Progenitor cell of endocrine pancreas (in vitro differentiated cells): ENCODE measurements at places on chromosomes 7 and 10. TPM values are rescaled to one million over a fixed set of nuclear protein-coding genes. Genes with fewer than 3 reads are reported as not detected.

- H3K4me3 ChIP-seq, result no peak overlapping the region
- H3K27ac ChIP-seq, result no peak overlapping the region
- no peaks in the 10 kb centered on the region for H3K4me1 ChIP-seq
- H3K36me3 ChIP-seq, result no peaks in the 10 kb centered on the region
- no peaks in the 10 kb centered on the region for H3K27me3 ChIP-seq
Observed at GRCh38 chr7:46080595-46081159, 159.6 kb upstream of the IGFBP3 start.

The SPDYE9 gene
- 0.22 TPM in 1 of 2 replicates, not detected in the other for total RNA-seq

- DNase-seq, result no peak
- peaks cover 22% of the 10 kb centered on the region for H3K4me1 ChIP-seq
- H3K36me3 ChIP-seq, result no peaks in the 10 kb centered on the region
- no peaks in the 10 kb centered on the region for H3K27me3 ChIP-seq
- H3K4me3 ChIP-seq, result no peak overlapping the region
Observed at GRCh38 chr7:47636081-47636432, 54.1 kb upstream of the TNS3 start.

DNA sequence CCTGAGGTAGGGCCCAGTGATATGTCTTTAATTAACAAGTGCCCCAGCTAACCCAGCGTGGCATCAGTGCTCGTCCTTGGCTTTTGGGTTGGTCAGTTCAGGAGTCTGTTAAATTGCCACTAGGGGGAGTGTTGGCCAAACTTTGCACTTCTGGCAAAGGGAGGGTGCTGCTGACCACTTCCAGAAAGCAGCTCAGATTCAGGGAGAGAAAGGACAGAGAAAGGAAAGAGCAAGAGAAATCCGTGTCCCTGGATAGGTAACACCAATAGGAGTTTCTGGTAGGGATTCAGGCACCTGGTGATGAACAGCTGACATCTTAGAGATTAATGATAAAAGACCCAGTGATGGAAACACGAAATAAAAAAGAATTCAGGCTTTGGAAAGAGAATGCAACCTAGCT, 243.1 kb upstream of the AOAH start:
- H3K4me1 ChIP-seq, result peaks cover 59% of the 10 kb centered on the region
- peak overlapping the region; percentile 40 for H3K27ac ChIP-seq
- H3K27me3 ChIP-seq, result no peaks in the 10 kb centered on the region
- no peak overlapping the region for H3K4me3 ChIP-seq
- peak; percentile 30 for DNase-seq
- H3K36me3 ChIP-seq, result peaks cover 4% of the 10 kb centered on the region

The GPNMB gene
- 0.98 and 1.4 TPM in 2 replicates for total RNA-seq

- no peaks in the 10 kb centered on the region for H3K4me1 ChIP-seq
- no peak overlapping the region for H3K27ac ChIP-seq
- no peak for DNase-seq
- H3K36me3 ChIP-seq, result no peaks in the 10 kb centered on the region
Observed at GRCh38 chr10:96767611-96768010, 47.3 kb upstream of the PIK3AP1 start.

GRCh38 chr7:121016966-121017365, 28.5 kb downstream of the CPED1 start:
- no peak for DNase-seq
- peaks cover 4% of the 10 kb centered on the region for H3K4me1 ChIP-seq

The STK31 gene
- 1.3 and 1.6 TPM in 2 replicates for total RNA-seq

The HKDC1 gene
- 4.1 and 6.2 TPM in 2 replicates for total RNA-seq

GRCh38 chr7:6650521-6651011, 13.4 kb downstream of the ZNF316 start:
- peaks cover 32% of the 10 kb centered on the region for H3K36me3 ChIP-seq
- DNase-seq, result no peak
- no peak overlapping the region for H3K4me3 ChIP-seq
- H3K27ac ChIP-seq, result peak overlapping the region; percentile 91
- H3K27me3 ChIP-seq, result no peaks in the 10 kb centered on the region

The PTEN gene
- 66.7 and 71.0 TPM in 2 replicates for total RNA-seq

DNA sequence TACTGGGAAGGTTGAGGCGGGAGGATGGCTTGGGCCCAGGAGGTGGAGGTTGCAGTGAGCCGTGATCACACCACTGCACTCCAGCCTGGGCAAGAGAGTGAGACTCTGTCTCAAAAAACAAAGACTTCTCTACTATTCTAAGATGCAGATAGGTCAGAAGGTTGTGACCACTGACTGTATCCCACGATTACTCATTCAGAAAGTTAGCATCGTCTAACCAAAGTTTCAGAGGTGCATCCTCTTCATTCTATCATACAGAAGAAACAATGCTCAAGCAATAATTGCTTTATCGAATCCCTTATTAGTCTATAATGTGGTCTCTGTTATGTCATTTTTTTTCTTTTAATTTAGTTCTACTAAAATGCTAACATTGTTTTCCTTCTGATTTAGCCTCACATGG, 348.7 kb upstream of the LRGUK start:
- no peak overlapping the region for H3K27ac ChIP-seq
- H3K4me1 ChIP-seq, result peaks cover 1% of the 10 kb centered on the region
- no peak for DNase-seq
- H3K27me3 ChIP-seq, result no peaks in the 10 kb centered on the region
- H3K36me3 ChIP-seq, result peaks cover 14% of the 10 kb centered on the region

DNA sequence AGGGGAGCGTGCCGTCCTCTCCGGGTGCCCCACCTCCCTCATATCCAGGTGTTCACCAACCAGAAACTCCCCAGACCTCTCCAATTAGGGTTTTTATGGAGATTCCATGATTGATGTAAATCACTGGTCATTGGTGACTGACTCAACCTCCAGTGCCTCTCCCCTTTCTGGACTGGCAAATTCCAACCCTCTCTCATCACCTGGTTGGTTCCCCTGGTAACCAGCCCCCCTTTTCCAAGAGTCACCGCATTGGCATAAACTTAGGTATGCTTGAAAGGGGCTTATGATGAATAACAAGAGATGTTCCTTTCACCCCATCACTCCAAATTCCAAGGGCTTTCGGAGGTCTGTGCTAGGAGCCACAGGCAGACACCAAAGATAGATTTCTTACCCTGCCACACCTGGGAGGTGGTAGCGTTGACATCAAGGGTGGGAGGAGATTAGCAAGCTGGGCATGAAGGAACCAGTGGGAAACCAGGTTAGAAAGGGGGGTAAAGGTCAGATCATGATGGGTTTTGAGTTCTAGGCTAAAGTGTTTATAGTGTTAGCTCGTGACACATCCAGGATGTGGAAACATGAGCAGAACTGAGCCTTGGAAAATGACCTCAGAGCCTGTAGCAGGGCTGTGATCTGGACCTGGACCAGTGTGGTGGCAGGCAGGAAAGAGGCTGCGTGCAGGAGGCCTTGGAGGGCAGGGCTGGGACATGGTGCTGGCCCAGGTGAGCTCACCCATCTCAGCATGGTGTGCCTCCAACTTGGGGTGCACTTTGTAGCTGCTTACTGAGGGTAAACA, 45.1 kb downstream of the CAMK1D start:
- peaks cover 2% of the 10 kb centered on the region for H3K36me3 ChIP-seq
- DNase-seq, result no peak
- no peak overlapping the region for H3K27ac ChIP-seq
- H3K27me3 ChIP-seq, result peaks cover 20% of the 10 kb centered on the region

DNA sequence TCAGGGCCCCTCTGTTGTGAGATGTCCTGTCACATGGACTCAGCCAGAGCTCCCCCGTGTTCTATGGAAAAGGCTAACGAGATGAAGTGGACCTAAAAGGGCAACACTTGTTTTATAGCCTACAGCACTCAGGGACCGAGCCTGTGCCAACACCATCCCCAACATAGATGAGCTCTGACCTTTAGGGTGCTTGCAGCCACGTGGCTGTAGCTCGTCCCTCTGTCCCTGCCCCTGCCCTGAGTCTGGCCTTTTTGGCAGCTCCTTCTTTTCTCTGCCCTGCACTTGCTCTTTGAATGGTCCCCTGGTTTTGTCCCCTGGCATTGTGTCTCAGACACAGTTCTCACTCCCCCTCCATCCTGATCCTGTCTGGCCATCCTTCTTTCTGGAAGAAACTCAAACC, 81.2 kb upstream of the GDF10 start:
- no peaks in the 10 kb centered on the region for H3K36me3 ChIP-seq
- no peaks in the 10 kb centered on the region for H3K4me1 ChIP-seq
- no peak for DNase-seq
- no peak overlapping the region for H3K4me3 ChIP-seq

GRCh38 chr10:11783558-11783865, 39.6 kb upstream of the PROSER2 start:
- no peak overlapping the region for H3K4me3 ChIP-seq
- H3K27me3 ChIP-seq, result no peaks in the 10 kb centered on the region
- no peak for DNase-seq
- no peak overlapping the region for H3K27ac ChIP-seq
- H3K4me1 ChIP-seq, result peaks cover 8% of the 10 kb centered on the region
- no peaks in the 10 kb centered on the region for H3K36me3 ChIP-seq

- no peak for DNase-seq
- H3K27me3 ChIP-seq, result no peaks in the 10 kb centered on the region
- H3K4me3 ChIP-seq, result no peak overlapping the region
- no peak overlapping the region for H3K27ac ChIP-seq
- H3K36me3 ChIP-seq, result peaks cover 41% of the 10 kb centered on the region
Observed at GRCh38 chr7:50594734-50595485, 29.7 kb upstream of the DDC start.

The TMEM236 gene
- 0.07 TPM in 2 replicates for total RNA-seq

- H3K36me3 ChIP-seq, result no peaks in the 10 kb centered on the region
- no peaks in the 10 kb centered on the region for H3K27me3 ChIP-seq
- H3K4me1 ChIP-seq, result peaks cover 10% of the 10 kb centered on the region
Observed at GRCh38 chr10:30088178-30088577, 28.8 kb upstream of the JCAD start.

DNA sequence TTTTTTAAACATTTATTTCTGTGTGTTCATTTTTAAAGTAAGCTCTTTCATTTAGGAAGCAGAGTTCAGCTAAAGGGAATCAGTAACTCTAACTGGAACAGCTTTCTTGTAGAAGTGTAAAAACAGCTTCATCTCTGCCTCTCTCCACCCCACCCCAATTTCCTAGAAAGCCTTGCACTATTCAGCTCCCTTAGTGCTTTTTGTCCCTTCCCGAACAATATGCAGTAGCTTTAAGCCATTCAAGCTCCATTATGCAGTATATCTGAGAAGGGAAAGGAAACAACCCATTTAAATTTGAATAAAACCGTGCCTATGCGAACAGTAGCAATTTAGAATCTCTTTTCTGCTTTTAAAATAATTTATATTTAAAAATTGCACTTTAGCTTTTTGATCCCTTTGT, 134.5 kb downstream of the TRIL start:
- peaks cover 4% of the 10 kb centered on the region for H3K4me1 ChIP-seq
- no peak for DNase-seq
- H3K4me3 ChIP-seq, result no peak overlapping the region
- no peaks in the 10 kb centered on the region for H3K36me3 ChIP-seq
- no peak overlapping the region for H3K27ac ChIP-seq

The LOXL4 gene
- total RNA-seq, result 3.6 and 3.7 TPM in 2 replicates

GRCh38 chr7:30424506-30424905, 54.1 kb downstream of the NOD1 start:
- H3K27ac ChIP-seq, result no peak overlapping the region
- no peak for DNase-seq
- no peaks in the 10 kb centered on the region for H3K36me3 ChIP-seq
- no peak overlapping the region for H3K4me3 ChIP-seq
- H3K4me1 ChIP-seq, result no peaks in the 10 kb centered on the region

DNA sequence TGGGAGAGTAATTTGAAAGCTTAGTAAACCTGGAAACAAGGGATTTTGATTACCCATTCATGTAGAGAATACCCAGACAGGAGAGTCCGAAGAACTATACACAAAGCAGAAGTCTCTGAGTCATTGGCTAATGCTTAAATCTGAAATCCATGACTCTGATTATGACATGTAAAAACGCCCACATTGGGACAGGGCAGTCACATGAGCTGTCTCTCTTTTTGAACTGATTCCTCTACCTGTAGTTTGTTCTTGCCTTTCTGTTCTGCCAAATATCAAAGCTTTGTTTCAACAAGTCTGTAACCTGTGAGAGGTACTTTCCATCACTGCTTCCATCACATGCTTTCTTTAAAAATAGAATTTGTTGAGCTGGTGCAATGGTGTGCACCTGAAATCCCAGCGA, 4.3 kb upstream of the GPNMB start:
- no peak for DNase-seq
- H3K36me3 ChIP-seq, result no peaks in the 10 kb centered on the region
- no peak overlapping the region for H3K4me3 ChIP-seq
- no peaks in the 10 kb centered on the region for H3K4me1 ChIP-seq
- H3K27ac ChIP-seq, result no peak overlapping the region
